ENCODE measurements at places on chromosomes 7 and 10. TPM values are rescaled to one million over a fixed set of nuclear protein-coding genes. Genes with fewer than 3 reads are reported as not detected.

Gene ADRB1
- total RNA-seq = 1.6 TPM

Gene UBTD1
- total RNA-seq = 2.3 TPM

Gene ICA1
- 18.3 TPM for total RNA-seq

Gene OPALIN
- not detected for total RNA-seq

Gene FIS1
- 45.4 TPM for total RNA-seq

Gene FOXI2
- total RNA-seq = not detected

Gene CDHR1
- 9.3 TPM for total RNA-seq

Gene FBXL13
- total RNA-seq = 9.2 TPM

Gene HMX2
- not detected for total RNA-seq

Gene NXPH1
- 22.4 TPM for total RNA-seq

Gene VSTM2A
- 78.1 TPM for total RNA-seq

Gene URGCP
- 31.6 TPM for total RNA-seq

Gene AKR1C8
- total RNA-seq = 0.45 TPM

Gene GRM8
- total RNA-seq = 25.2 TPM

Gene NPFFR1
- 0.54 TPM for total RNA-seq

Gene HABP2
- total RNA-seq = not detected

Gene GPR15LG
- 0.36 TPM for total RNA-seq

Gene ABI1
- 54.4 TPM for total RNA-seq

Gene SPDYE1
- total RNA-seq = 0.09 TPM

Gene ZPBP
- total RNA-seq = not detected

Gene PON2
- total RNA-seq = 75.6 TPM

Gene ARF5
- 71.7 TPM for total RNA-seq

Gene TMEM140
- 0.18 TPM for total RNA-seq

Gene OTUD1
- 10.3 TPM for total RNA-seq

Gene ADAM22
- total RNA-seq = 111 TPM

Gene GIMAP5
- 3.8 TPM for total RNA-seq

Gene FANK1
- total RNA-seq = 4.4 TPM

Gene COL28A1
- 6.2 TPM for total RNA-seq

Gene MEIG1
- total RNA-seq = not detected

Gene PON1
- total RNA-seq = not detected

Gene OR13A1
- 0.45 TPM for total RNA-seq

Gene CTAGE8
- not detected for total RNA-seq

Gene DMBT1
- 0.36 TPM for total RNA-seq

Gene EPHA1
- total RNA-seq = 1.6 TPM

Gene STYXL1
- total RNA-seq = 15.0 TPM

Gene GBF1
- 26.0 TPM for total RNA-seq

Gene RAB19
- not detected for total RNA-seq

Gene AQP1
- 2.3 TPM for total RNA-seq

Gene CACNB2
- 16.2 TPM for total RNA-seq

Gene CAV1
- total RNA-seq = 13.8 TPM

Gene SLC26A3
- 0.54 TPM for total RNA-seq

Gene KDM7A
- 19.4 TPM for total RNA-seq

Gene IPMK
- total RNA-seq = 23.2 TPM

Gene STAMBPL1
- 39.0 TPM for total RNA-seq

Gene NEURL1
- total RNA-seq = 16.8 TPM

Gene RPEL1
- not detected for total RNA-seq

Gene TET1
- total RNA-seq = 41.6 TPM

Gene TMEM236
- total RNA-seq = 0.18 TPM

Gene SLC29A4
- 22.6 TPM for total RNA-seq

Gene PCDH15
- total RNA-seq = 36.2 TPM

Gene SFRP5
- total RNA-seq = 1.5 TPM

Gene ASB10
- not detected for total RNA-seq

Gene GCK
- total RNA-seq = 7.7 TPM

Gene C10orf105
- total RNA-seq = 1.00 TPM

Gene ADAM8
- total RNA-seq = 1.6 TPM

Gene WNT2
- 0.18 TPM for total RNA-seq

Gene DYNC1I1
- total RNA-seq = 15.2 TPM

Gene EBLN1
- not detected for total RNA-seq

Gene MMP21
- total RNA-seq = 0.09 TPM
